ENCODE measurements at places on chromosomes 4 and X.

- no peak for DNase-seq
These were observed 622.1 kb downstream of the SPRY1 start for GRCh38 chr4:124018383-124019317.

GRCh38 chr4:141501395-141501794 is 135.0 kb upstream of the IL15 start:
- no peak for DNase-seq

DNA sequence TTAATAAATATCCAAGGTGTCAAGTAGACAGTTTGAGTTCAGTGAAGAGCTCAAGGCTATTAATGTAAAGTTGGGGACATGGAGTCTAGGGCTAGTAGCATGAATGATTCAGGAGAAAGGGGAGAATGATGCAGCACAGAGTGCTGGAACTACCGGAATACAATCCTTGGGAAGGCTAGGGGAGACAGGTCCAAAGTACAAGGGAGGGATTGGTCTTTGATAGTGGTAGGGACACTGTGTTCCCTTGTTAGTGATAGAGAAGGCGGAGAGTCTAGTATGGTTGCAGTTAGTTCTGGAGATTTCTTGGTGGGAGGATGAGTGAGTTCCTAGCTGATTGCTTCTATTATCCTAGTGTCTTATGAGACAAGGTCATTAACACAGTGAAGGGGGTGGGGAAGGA is 8.7 kb downstream of the GCNA start:
- no peak for DNase-seq

GRCh38 chr4:16508968-16509367 is 282.7 kb upstream of the TAPT1 start:
- peak; percentile 8 for DNase-seq

DNA sequence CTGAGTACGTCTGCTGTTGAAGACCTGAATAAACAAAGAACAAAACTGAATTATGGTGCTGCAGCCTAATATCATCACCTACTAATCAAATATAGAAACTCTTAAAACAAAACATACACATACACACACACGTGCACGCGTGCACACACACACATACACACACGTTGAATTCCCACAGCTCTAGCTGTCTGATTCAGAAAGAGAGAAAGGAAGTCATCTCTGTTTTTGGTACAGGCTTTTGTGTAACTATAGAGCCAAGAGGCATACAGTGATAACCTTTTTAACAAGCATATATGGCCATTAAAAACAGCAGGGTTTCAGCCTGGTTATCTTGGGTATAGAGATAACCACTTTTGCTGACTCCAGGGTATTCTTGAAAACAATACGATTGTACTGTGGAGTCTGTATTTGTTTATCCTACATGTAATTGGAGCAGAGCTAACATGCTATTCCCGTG is 823.2 kb downstream of the CCSER1 start:
- DNase-seq: no peak

GRCh38 chrX:76183289-76184049 is 10.6 kb downstream of the PBDC1 start:
- DNase-seq: no peak

DNA sequence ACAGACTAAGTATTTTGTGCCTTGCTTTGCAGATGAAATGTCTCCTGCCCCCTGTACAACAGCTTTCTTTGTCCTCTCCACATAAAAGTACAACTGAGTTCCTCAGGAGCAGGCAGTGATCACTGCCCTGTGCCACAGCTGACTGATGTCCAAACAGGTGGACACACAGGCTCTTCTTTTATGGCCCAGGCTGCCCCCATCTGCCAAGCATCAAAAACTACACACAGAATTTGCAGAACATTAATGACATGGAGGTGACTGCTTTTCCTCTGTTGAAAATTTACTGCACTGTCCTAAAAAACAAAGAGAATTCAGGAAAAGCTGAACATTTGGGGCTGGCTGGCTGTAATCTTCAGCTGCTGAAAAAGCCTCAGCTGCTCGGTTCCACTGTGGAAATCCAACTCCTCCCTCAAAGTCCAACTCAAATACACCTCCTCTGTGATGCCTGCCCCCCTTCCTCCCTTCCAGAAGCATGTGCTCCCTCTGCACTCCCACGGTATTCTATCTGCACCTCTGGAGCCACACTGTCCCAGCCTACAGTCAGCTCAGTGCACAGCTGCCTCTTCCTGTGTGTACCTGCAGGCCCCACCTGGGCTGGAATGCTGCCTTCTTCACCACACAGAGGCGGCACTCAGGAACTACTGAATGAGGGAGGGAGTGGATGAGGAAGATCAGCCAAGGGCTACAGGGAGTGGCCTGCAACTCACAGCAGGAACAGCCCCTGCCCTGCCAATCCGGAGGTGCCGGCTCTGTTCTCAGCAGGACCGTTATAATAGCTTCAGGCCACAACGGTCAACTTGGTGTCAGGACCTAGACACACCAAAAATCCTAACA is 10.3 kb downstream of the AFAP1 start:
- DNase-seq: no peak

GRCh38 chrX:81195712-81196111 is 6.0 kb downstream of the HMGN5 start:
- peak; percentile 74 for DNase-seq

DNA sequence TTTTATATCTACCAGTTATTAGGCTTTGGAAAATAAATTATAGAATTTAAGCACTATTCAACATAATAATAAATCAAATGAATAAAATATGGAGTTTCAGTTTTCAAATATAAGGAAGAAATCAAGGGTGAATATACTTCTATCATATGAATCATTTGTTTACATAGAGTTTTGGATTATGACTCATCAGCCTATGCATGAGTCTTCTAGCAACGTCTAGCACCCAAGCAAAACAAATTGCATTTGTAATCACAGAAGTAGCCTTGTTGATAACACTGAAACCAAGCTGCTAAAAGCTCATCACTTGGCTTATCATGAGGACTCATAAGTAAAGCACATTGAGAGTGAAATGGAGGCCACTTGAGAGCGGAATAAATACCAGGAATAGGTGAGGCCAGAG is 434.6 kb downstream of the PCDH11X start:
- DNase-seq: no peak

DNA sequence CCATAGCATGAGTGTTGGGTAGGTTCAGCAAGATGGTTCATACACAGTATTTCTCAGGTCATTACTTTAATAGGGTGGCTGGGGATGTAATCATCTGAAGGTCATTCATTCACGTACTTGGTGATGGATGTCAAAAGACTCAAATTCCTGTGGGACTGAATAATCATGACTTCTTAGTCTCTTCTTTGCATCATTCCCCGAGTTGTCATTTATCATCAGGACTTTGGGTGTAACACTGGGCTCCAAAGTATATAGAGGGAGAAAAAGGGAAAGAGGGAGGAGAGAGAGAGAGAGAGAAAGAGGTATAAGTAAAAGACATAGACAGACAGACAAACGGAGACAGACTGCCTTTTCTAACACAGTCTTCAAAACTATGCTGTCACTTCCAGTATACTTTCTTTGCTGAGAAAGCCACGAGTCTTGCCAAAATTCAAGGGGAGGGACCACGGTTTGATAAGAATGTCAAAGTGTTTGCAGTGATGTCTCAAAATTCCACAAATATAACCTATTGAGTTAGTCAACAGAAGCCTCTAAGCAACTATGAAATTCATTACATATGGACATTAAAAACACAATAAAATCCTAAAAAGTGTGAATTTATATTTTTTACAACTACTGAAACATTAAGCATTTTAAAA is 55.9 kb downstream of the UGT2A3 start:
- no peak for DNase-seq

DNA sequence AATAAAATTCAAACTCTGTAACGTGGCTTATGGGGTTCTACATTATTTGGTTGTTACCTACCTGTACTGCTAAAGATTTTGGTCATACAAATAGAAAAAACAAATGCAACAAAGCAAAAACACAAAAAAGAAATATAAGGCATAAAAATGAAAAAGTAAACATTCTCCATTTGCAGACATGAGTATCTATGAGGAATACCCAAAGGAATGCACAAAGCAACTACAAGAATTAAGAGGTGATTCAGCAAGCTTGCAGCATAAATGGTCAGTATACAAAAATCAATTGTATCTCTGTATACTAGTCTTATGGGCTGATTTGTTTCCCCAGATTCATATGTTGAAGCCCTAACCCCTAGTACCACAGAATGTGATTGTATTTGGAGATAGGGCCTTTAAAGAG is 3.6 kb upstream of the PDE5A start:
- no peak for DNase-seq

Measured in hematopoietic multipotent progenitor cell treated with erythropoietin and hydrocortisone succinate and interleukin-3 and kit ligand, for 8 days (in vitro differentiated cells).